ENCODE measurements at places on chromosomes 2 and 18.

DNA sequence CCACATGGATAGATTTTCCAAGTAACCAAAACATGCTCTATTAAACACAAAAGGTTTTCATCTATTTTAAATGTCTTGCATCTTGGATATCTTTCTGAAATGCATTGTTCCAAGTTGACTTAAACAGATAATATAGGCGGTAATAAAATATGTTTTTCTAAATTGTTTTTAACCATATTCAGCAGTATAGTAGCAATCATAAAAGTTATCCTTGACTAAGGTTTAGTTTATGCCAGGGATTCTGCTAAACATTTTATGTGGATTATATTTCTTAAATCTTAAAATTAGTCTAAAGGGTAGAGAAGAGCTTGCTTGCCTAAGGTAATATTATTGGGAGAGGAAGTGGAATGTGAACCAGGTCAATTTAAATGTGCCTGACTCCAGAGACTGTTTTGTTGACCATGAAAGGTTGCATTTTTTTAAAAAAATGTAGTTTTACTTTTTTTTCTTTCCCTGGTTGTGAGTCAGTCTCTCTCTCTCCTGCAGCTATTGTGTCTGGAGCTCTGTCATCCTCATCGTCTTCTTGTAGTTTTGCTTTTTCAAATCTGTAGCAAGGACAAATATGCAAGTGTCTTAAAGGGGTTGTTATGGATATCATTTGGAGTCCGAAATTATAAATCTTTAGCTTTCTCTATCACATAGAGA, 309.1 kb upstream of the COL3A1 start:
- DNase-seq = no peak

DNA sequence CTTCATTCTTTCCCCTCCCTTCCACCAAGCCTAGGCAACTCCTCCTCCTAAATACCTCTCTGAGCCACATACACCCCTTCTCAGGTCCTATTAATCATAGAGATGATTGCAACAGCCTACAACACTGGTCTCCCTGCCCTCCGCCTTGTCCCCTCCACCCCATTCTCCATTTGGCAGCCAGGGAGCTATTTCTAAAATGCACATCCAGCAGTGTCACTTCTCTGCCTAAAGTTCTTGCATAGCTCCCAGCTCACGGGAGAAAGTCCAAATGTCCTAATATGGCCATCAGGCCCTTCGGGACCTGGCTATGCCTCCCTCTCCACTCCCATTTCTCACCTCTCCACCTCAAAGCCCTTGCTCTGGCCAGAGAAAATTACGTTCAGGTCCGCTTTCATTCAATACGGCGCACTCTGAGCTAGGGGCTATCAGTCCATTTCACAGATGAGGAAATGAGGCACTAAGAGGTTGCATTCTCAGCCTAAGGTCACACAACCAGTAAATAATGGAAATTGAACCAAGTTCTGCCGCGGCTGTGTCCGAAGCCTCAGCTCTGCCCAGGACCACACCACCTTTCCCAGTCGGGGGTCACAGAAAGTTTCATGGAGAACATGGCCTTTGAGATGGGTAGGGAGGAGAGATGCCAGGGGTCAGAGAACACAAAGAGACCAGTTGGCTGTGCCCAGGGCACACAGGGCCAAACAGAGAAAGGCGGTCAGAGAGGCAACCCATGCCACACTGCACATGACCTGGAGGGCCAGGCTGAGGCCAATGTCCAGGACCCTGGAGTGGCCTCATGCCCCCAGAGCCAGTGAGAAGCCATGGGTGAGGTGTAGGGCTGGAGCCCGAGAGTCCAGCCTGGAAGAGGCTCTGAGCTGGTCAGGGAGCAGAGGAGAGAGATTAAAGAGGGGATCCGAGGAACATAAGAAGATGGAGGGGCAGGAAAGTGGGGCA, 72.8 kb downstream of the TNS1 start:
- no peak for DNase-seq

- DNase-seq = no peak
Observed at GRCh38 chr2:162581959-162582798, 238.2 kb downstream of the GCA start.

DNA sequence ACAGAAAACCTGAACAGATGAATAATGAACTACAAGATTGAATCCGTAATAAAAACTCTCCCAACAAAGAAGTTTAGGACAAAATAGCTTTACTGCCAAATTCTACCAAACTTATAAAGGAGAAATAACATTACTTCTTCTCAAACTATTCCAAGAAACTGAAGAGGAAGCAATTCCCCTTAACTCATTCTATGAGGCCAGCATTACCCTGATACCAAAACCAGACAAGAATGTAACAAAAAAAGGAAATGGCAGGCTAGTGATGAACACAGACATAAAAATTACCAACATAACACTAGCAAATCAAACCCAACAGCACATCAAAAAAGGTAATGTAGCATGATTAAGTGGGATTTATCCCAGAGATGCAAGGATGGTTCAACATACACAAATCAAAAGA, 213.7 kb upstream of the FOSL2 start:
- no peak for DNase-seq

DNA sequence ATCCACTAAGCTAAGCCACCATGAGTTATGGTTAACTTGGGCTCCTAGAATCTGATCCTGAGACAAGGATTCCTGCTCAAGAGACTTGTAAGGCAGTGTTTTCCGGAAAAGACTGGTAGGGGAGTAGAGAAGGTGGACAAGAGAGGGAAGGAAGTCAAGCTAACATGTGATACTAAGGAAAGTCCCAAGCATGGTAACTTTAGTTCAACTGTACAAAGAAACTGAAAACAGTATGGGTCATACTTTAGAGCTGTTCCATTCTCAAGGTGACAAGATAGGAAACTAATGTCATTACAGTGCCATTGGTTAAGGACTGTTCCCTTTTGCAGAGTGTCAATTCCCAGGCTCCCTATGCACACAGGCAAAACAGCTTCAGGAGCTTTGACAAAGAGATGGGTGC, 5.8 kb downstream of the MYO5B start:
- DNase-seq = no peak

GRCh38 chr2:188973641-188974040, 532 bp upstream of the COL3A1 start:
- DNase-seq = no peak

DNA sequence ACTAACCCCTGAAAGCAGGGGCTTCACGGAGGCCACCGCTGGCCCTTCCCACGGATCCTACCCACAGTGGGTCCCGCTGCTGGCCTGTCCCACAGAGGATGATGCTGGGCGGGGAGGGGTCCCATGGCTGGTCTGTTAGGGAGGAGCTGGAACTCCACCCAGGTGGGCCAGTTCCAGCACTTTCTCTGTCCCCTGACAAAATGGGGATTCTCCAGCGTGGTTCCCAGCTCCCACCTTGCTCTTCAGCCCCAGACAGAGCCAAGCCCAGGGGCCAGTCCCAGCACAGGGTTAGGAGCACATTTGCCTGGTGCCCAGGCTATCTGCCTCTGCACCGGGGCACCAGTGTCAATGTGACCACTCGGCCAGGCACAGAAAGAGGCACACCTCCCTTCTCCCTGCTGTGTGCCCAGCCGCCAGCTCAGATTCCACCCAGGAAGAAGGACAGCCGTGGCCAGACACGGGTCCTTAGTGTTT, 50.0 kb downstream of the ANKMY1 start:
- DNase-seq = no peak

- DNase-seq = no peak
Observed at GRCh38 chr2:217142649-217143266, 282.9 kb upstream of the TNP1 start.

- no peak for DNase-seq
Observed at GRCh38 chr2:43019536-43020183, 206.7 kb downstream of the ZFP36L2 start.

GRCh38 chr2:233451950-233452349, 97.7 kb downstream of the DGKD start:
- DNase-seq = no peak

- no peak for DNase-seq
Observed at GRCh38 chr2:9327873-9328352, 95.4 kb downstream of the ITGB1BP1 start.
